Activated CD4-positive, alpha-beta memory T cell treated with anti-CD3 and anti-CD28 coated beads, Interleukin-2, amount 10 ng/mL, durations not matched to agents 7 days and 5 days (primary cell): ENCODE measurements at places on chromosomes 5 and 9. TPM values are rescaled to one million over a fixed set of nuclear protein-coding genes. Genes with fewer than 3 reads are reported as not detected.

The IL4 gene
- total RNA-seq: 12.6 TPM

The MEIKIN gene
- 1.1 TPM for total RNA-seq

The MAP3K1 gene
- total RNA-seq: 49.5 TPM

GRCh38 chr5:41485533-41485932 lies 24.9 kb downstream of the PLCXD3 start:
- no peak for DNase-seq
